Fibroblast of upper back skin (primary cell): ENCODE measurements at places on chromosomes 5 and 9.

GRCh38 chr5:8647111-8647510 lies 778.2 kb downstream of the MTRR start:
- DNase-seq, result no peak

DNA sequence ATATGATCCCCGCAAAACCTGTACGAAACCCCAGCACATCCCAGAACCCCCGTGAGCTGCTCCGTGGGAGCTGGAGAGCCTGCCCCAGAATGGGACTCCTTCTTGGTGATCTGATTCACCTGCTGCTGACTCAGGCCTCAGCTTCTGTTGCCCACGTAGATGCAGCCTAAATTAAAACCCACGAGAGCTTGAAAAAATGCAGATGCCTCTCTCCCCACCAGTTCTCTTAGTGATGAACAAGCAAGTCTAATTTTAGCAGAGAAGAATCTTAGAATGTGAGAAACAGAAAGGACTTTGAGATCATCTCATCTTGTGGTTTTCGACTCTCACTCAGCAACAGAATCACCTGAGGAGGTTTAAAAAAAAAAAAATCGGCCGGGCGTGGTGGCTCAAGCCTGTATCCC lies 57.6 kb downstream of the TMOD1 start:
- no peak for DNase-seq

DNA sequence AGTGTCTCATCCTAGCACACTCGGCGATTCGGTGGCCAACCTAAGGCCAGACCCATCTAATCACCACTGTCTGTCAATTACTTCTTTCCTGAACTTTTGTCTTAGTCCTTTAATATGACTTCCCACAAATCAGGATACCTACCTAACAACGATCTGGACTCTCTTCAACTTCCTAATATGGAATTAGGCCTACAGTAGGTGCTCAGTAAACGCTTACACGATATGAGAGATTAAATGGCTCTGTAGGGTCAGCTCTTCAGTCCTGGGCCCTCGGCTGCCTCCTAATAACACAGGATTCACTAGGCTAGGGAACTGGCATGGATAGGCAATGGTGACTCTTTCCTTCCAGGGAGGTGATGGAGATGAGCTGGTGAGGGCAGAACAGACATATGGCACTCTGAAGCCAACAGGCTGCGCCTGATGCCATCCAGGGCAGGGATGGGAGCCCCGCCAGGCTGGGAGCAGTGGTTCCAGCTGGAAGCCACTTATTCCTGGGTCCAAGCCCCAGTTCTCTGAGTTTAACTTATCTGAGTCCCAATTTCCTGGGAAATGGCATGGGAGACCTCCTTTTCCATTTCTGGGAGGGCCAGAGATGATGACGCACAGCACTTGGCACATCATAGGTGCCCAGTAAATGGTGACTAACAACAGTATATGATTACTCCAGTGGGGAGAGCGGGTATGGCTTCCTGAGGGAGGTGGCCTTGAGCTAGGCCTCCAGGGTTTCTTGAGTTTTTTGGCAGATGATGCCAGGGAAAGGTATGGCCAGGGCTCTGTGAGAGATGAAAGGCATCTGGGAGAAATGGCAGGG lies 7.3 kb downstream of the PDGFRB start:
- DNase-seq, result no peak

GRCh38 chr5:168409591-168410458 lies 76.4 kb upstream of the RARS1 start:
- peak; percentile 85 for DNase-seq

GRCh38 chr5:128536254-128537220 lies 1.5 kb downstream of the FBN2 start:
- peak; percentile 43 for DNase-seq

- DNase-seq, result peak; percentile 21
Observed at GRCh38 chr9:99192786-99193465, 28.8 kb downstream of the ALG2 start.

- DNase-seq, result peak; percentile 51
Observed at GRCh38 chr5:60161340-60161934, 267.9 kb upstream of the PDE4D start.

- DNase-seq, result no peak
Observed at GRCh38 chr5:161685461-161685860, at the start of gene GABRA6. TSS of gene GABRA6 (plus strand) at chr5:161685721. CDS start at chr5:161685990, 269 bp downstream.

DNA sequence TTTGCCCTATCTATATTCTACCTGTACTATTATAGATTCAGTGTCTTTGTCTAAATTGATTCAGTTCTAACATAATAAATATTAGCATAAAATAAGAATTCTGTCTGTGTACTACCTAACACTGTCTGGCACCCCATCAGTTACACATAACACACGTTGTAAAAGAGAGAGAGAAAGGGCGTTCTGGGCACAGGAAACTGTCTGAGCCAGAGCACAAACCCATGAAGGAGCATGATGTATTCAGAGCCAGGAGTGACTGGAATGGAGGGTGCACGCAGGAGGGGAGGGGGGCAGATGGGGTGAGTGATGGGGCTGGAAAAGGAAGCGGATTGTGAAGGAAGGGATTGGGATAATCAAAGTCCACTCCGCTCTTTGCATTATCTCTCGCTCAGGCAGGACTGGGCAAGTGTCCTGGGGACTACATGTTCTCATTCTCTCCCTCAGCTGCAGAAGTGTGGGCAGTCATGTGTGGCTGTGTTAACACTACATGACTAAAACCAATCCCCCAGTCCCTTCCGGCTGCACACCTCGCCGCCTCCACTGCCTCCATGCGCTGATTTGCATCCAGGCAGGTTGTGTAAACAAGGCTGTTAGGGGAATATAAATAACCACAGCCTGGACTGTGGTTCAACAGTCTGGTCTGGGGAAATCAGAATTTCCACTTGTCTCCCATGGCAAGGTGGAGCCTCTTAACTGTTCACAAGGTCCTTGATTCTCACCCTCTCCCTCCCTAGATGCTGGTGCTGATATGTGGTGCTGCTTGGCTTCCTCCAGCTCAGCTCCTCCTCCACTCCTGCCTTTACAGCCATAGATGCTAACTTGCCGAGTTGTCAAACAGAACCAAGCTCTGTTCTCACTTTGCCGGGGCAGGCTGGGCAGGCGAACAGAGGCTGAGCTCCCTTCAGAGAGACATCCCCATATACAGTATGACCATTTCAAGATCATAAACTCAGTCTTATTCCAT lies 367.5 kb upstream of the BRINP1 start:
- DNase-seq, result no peak

DNA sequence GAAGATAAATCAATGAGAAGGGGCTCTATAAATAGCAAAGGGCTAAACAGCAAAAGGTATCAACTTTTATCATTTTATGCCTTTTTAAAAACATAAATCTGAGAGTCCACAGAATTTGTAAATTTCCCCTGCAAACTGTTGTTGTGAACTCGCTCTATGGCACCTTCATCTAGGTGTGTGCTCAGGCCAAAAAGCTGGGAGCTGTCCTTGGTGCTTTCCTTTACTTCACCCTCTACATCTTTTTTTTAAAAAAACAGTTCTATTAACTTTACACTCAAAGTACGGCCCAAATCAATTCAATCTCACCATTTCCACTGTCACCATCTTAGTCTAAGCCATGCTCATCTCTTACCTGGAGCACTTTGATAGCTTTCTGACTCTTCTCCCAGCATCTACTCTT lies 108.2 kb upstream of the GPR151 start:
- DNase-seq, result no peak

GRCh38 chr9:110926828-110927487 lies 111.3 kb downstream of the LPAR1 start:
- DNase-seq, result no peak

DNA sequence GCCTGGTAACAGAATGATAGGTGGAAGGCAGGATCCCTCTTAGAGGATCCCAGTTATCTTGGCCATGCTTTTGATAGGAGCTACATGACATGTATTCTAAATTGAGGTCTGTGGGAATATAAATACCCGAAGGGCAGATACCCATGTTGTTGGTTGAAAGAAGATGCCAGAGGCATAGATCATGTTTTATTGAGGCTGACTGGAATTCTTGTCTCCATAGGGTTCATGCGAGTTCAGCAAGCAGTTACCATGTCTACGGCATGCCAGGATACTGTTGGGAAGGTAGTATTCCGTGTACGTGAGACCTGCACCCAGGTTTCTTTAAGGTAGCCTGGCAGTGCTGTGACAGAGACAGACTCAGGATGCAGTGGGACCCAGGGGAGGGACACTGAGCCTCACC lies 230.7 kb downstream of the NR3C1 start:
- no peak for DNase-seq

DNA sequence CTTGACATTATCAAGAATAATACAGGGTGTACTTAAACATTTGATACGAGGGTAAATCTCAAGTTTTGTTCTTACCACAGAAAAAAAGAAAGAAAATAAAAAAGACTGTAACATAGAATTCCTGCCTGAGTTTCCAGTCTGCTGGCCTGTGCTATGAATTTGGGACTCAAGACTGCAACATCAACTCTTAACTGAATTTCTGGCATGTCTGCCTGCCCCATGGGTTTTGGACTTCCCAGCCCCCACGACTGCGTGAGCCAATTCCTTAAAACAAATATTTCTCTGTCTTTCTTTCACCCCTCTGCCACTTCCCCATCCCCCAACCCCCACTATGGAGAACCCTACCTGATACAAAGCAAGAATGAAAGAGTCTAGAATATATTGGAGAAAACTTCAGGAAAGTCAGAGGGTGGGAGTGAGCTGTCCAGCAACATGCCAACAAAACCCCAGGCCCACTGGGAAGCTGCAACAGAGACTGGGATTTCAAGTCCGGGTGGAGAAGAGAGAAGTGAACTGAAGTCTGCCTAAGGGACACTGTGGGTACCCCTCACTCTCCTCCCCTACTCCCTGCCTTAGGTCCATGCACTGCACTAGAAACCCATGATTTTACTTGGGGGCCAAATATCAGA lies 43.0 kb downstream of the MARCHF3 start:
- DNase-seq, result no peak

DNA sequence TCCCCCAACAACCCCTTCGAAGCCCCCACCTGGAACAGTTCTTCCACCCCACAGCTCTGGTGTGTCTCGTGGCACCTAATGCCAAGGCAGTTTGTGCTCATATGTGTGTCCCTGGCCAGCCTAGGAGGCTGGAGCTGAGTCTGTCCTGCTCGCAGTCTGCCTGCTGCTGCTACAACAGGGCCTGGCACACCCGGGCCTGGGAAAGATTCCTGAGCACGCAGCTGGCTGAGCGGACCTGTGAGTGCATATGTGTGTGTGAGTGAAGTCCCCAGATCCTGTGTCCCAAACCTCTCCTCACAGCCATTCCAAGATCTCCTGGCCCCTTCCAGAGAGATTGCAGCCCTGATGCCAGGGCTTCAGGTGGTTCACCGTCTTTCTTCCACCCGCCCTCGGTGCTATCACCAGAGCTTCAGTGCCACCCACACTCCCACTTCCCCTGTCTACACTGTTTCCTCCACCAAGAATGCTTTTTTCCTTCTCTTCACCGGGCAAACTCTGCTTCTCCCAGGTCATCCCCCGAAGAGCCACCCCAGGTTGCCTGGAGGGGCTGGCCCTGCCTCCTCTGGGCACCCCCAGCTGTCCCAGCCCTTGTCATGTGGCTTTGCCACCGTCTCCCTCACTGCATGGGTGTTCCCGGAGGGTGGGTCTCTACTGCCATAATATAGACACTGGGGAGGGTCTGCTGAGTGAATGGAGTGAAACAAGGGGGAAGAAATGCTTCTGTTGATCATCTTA lies 28.4 kb downstream of the LMX1B start:
- DNase-seq, result no peak

DNA sequence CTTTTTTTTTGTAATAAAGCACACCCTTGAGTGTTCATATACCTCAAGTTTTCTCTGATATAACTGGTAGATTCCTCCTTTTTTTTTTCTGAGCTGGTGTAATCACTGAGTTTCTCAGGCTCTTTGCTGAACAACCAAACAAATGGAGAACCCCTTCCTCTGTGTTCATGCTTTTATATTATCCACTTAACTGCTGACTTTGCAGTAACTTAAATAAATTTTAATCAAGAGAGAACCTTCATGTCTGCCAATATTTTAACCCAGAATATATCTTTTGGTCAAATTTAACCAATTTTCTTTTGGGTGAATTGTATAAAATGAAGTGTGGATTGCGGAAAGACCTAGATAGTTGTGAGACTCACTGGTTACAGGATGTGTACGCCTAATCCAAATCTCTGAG lies 833.0 kb upstream of the COX7C start:
- DNase-seq, result no peak

- no peak for DNase-seq
Observed at GRCh38 chr5:126757713-126758357, 19.1 kb upstream of the LMNB1 start.

- no peak for DNase-seq
Observed at GRCh38 chr5:122507581-122507980, 195.5 kb downstream of the SNCAIP start.

- DNase-seq, result peak; percentile 66
Observed at GRCh38 chr5:159965031-159965837, 43.7 kb upstream of the TTC1 start.

DNA sequence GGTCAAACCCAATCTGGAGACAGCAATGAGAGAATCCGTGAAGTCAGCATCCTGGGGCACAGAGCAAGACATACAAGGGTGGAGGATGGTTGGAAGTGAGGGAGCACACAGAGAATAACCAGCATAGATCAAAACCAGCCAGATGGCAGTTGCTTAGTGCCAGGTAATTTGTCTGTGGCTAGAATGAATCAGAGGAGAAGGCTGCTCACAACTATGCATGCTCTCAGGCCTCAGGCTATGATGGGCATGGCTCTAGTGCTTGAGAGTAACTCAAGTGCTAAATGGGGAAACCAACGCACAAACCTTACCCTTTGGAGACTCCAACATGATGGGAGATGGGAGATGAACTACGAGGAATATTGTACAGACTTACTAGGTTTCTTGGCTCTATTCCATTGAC lies 160.8 kb downstream of the DMRT2 start:
- DNase-seq, result no peak

- peak; percentile 85 for DNase-seq
Observed at GRCh38 chr5:178120607-178121357, 7.5 kb downstream of the N4BP3 start.

DNA sequence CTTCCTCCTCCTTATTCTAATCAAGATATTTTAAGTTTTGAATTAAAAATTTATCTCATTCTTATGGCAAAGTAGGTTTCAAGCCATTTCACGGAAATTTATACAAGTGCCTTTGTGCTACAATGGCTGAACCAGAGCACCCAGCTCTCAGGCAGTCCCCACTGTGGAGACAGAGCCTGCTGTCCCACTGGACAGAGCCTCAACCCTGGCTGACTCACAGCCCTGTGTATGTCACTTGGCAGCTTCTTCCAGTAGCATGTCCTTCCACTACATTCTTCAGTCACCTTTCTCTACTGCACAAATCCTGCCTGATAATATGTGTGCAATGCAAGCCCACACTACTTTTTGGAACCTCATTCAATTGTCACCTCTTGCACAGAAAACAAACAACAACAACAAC lies 253.1 kb downstream of the PDE4D start:
- no peak for DNase-seq

- DNase-seq, result peak; percentile 56
Observed at GRCh38 chr9:106860721-106861639, 2.0 kb upstream of the ZNF462 start.

GRCh38 chr5:14178671-14179211 lies 35.6 kb downstream of the TRIO start:
- DNase-seq, result peak; percentile 92

GRCh38 chr9:6224393-6225154 lies 9.0 kb downstream of the IL33 start:
- DNase-seq, result no peak
